ENCODE measurements at places on chromosomes 16 and 17.

GRCh38 chr17:81863123-81863675 is 2.9 kb upstream of the P4HB start:
- no peak for DNase-seq

DNA sequence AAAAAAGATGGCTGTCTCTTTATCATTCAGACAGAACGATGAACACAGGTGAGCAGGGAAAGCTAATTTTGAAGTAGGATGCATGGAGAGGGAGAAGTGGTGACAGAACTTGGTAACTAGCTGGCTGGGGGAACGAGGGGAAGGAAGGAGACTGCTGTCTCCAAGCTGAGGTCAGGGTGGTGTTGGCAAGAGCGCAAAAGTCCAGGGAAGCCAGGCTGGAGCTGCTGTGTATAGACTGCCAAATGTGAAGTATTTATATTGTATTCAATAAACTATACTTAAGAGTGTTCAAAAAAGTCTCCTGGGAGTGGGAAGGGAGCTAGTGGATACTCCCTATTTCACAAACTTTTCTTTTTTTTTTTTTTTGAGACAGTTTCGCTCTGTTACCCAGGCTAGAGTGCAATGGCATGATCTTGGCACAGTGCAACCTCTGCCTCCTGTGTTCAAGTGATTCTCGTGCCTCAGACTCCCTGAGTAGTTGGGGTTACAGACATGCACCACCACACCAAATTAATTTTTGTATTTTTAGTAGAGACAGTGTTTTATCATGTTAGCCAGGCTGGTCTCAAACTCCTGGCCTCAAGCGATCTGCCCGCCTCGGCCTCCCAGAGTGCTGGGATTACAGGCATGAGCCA is 8.2 kb downstream of the TMEM106A start:
- no peak for DNase-seq

- peak; percentile 48 for DNase-seq
Measured at GRCh38 chr16:51818342-51818944, 667.4 kb upstream of the SALL1 start.

GRCh38 chr17:67836205-67836987 is 11.1 kb downstream of the BPTF start:
- DNase-seq, result no peak

GRCh38 chr16:17396762-17397498 is 73.8 kb downstream of the XYLT1 start:
- DNase-seq, result no peak

GRCh38 chr17:49730078-49730784 is 22.5 kb upstream of the SLC35B1 start:
- DNase-seq, result no peak

GRCh38 chr17:72378414-72379390 is 257.9 kb downstream of the SOX9 start:
- no peak for DNase-seq

GRCh38 chr16:4015275-4016004 is 100.8 kb downstream of the ADCY9 start:
- peak; percentile 44 for DNase-seq

GRCh38 chr16:23401139-23401538 is 51.9 kb downstream of the COG7 start:
- DNase-seq, result no peak

DNA sequence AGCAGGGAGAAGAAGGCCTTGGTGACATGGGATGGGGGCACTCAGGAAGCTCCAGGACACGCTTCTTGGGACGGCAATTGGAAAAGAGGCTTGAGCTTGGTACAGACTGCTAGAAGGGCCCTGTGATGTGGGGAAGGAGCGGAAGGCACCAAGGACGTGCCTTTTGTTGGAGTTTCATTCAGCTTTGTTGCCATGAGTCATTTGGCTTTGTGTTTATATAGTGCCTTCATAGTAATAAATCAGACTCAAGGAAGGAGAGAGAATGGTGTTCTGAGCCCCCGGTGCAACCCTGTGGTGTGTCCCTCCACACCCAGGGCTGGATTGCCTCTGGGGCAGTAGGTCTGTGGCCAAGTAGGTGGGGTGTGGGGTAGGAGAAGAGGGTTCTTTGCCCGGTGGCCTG is 7.4 kb upstream of the TBX4 start:
- DNase-seq, result peak; percentile 22

DNA sequence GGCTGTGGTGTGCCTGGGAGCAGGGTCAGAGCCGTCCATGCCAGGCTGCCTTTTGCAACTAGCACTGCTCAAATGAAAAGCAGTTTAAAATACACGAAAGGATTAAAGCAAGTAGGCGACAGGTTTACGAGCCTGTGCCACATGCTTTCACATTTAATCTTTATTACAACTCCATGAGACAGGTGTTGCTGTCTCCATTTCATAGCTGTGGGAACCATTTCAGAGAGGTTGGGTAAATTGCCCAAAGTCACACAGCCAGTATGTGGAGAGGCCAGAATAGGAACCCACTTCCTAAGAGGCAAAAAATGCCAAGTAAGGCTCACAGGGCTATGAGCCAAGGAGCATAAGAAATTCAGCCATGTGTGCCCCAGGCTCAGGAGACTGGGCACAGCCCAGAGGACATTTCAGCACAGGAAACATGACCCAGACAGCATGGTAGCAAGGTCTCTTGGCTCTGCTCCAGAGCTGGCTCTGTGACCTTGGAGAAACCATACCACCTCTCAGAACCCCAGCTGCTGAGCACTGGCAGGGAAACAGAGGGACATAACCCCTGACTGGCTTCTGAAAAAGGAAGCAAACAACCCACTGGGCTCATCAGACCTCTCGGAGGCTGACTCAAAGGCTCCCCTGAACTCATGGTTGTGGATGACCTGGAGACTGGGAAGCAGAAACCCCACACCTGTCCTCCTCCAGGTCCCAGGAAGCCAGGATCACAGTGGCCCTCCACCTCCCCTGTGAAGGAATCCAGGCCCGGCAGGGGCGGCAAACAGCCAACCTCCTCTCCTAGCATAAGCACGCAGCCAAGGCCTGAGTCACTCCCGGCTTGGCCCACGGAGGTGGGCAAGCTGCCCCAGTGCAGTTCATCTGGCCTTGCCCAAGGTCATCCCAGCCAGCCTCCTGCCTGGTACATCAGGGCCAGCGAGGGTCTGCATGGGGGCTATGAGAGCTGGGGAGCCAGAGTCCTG is 40.3 kb upstream of the MRPS23 start:
- DNase-seq, result peak; percentile 87

- no peak for DNase-seq
Measured at GRCh38 chr16:2853531-2854073, 4.4 kb downstream of the PRSS22 start.

GRCh38 chr17:42953669-42954068 is 10.6 kb downstream of the AARSD1 start:
- DNase-seq, result no peak

GRCh38 chr17:65749479-65749878 is 188.0 kb upstream of the AXIN2 start:
- no peak for DNase-seq

- peak; percentile 58 for DNase-seq
Measured at GRCh38 chr16:53821957-53822625, 118.1 kb downstream of the FTO start.

GRCh38 chr17:64145375-64145750 is 15.4 kb upstream of the ERN1 start:
- DNase-seq, result no peak

DNA sequence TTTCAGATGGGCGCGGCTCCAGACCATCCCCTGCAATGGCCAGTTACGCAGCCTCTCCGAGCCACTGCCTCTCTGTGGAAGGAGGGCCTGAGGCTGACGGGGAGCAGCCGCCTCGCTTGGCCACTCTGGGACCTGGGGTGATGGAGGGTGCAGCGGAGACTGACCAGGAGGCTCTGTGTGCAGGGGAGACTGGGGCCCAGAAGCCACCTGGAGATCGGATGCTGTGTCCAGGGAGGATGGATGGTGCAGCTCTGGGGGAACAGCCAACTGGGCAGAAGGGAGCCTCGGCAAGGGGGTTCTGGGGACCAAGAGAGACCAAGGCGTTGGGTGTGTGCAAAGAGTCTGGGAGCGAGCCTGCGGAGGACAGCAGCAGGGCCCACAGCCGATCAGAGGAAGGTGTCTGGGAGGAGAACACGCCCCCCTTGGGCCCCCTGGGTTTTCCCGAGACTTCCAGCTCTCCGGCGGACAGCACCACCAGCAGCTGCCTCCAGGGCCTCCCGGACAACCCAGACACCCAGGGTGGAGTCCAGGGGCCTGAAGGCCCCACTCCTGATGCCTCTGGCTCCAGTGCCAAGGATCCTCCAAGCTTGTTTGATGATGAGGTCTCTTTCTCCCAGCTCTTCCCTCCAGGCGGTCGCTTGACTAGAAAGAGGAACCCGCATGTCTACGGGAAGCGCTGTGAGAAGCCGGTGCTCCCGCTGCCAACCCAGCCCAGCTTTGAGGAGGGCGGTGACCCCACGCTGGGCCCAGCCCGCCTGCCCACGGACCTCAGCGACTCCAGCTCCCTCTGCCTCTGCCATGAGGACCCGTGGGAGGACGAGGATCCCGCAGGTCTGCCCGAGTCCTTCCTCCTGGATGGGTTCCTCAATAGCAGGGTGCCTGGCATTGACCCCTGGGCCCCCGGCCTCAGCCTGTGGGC is 17.4 kb upstream of the ZFPM1 start:
- no peak for DNase-seq

GRCh38 chr16:86528061-86528929 is 18.0 kb downstream of the FOXF1 start:
- no peak for DNase-seq

DNA sequence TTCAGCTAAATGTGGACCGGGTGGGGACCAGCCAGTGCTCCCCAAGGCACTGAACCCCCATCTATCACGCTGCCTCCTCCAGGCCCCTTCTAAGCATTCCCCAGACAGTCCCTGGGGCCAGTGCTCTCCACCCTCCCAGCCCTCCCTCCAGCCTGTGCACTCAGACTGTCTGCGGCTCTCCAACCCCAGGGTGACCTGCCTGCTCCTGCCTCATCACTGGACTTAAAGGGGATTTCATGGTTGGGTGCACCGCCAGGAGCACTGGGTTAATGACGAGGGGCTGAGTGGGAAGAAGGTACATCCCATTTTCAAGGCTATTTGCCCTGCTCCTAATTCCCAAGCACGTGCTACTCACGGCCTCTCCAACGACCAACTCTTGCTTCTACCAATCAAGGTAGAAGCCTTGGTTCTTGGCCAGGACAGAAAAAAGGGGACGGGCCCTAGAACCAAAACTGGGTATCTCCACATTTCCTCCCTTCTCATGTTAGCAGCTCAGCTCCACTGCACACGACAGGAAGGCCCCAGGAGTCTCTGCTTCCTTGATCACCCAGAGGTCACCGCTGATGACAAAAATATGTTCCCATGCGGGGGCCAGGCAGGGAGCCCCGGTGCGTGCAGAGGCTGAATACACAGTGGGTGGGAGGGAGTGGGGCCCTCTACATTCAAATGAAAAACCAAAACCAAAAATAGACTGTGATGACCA is 3.5 kb upstream of the ABR start:
- DNase-seq, result peak; percentile 41

- peak; percentile 30 for DNase-seq
Measured at GRCh38 chr17:386141-386876, 33.7 kb upstream of the RPH3AL start.

GRCh38 chr17:15049795-15050160 is 215.3 kb downstream of the PMP22 start:
- no peak for DNase-seq

DNA sequence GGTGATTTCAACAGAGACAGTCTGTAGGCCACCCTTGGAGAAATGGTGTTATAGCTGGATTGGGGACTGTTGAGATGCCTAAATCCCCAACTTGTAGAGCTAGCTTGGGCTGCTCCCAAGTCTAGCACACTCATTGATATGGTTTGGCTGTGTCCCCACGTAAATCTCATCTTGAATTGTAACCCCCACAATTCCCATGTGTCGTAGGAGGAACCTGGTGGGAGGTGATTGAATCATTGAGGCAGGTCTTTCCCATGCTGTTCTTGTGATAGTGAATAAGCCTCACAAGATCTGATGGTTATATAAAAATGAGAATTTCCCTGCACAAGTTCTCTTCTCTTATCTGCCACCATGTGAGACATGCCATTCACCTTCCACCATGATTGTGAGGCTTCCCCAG is 536.0 kb downstream of the CDH13 start:
- DNase-seq, result no peak

- peak; percentile 49 for DNase-seq
Measured at GRCh38 chr16:57694725-57695679, at the start of gene DRC7. Gene DRC7, plus strand, starts transcription at chr16:57694806. Its CDS starts 3,144 bp downstream, at chr16:57697950.

DNA sequence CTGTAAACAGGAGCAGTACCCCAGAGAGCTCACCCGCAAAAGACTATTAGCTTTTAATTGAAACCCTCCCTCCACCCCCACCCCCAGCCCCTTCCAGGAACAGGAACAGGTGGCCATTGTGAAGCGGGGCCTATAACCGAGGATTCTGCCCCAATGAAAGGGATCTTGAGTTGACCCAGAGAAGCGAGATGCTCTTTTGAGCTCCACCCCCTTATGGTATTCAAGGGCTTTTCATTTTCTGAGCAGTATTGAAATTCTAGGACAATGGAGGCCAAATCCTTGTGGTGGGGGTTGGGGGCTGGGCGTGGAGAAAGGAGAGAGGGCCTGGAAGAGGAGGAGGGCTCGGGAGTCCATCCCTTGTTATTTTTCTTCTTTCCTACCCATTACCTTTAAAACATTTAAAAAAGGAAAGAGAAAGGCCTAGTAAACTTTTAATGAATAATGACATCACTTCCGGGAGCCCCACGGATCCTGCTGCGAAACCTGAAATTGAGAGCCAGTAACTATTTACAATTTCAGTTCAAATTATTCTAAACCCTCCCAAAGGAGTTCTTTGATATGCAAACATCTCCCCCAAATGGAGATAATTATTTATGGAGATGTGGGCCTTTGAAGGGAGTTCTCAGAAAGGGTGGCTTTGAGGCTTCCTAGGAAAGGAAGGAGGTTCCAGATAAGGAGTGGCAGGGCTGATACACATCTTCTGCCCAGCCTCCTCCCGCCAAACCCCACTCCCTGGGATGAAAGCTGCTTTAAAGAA is 30.5 kb downstream of the HS3ST3B1 start:
- no peak for DNase-seq

DNA sequence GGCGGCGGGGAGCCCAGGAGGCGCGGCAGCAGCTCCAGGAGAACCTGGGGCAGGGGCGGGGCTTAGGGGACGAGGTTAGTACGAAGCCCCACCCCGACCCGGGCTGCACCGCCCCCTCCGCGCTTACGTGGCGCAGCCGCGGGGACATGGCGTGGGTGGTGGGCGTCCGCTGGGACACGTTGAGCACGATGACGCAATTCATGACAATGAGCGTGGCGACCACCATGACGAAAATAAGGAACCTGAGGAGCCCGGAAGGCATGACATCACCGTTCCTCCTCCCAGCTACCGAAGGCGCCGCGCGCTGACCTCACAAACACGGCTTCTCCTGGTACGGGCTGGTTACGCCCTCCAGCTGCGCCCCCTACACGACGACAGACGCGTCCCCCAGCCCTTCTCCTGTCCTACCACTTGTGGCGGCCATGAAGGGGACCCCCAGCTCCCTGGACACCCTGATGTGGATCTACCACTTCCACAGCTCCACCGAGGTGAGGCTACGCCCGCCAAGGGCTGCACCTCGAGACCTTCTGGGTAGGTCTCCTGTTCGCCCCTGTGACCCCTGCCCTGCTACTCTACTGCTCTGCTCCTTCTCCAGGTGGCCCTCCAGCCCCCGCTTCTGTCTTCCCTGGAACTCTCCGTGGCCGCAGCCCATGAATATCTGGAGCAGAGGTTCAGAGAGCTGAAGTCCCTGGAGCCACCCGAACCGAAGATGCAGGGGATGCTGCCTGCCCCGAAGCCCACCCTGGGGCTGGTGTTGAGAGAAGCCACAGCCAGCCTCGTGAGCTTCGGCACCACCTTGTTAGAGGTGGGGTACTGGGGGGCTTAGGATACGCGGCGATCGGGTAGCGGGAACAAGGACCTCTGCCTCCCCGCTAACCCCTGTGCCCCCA is at the start of gene C17orf107:
Gene C17orf107, plus strand, starts transcription at position 196 of the 890 bp plus-strand sequence. Its CDS starts 227 bp downstream, at position 423.
- DNase-seq, result no peak

GRCh38 chr17:50055055-50055425 is 870 bp upstream of the ITGA3 start:
- peak; percentile 70 for DNase-seq
